Activated naive CD4-positive, alpha-beta T cell treated with anti-CD3 and anti-CD28 coated beads for 36 hours (primary cell): ENCODE measurements at places on chromosomes 6 and 20. TPM values are rescaled to one million over a fixed set of nuclear protein-coding genes. Genes with fewer than 3 reads are reported as not detected.
A peak's percentile ranks its signal among the peaks of the same experiment; 100 is the strongest.

GRCh38 chr6:122696853-122697252 is 82.7 kb upstream of the FABP7 start:
- DNase-seq: no peak

The PRRT1 gene
- 1.1 TPM for total RNA-seq

The NRSN1 gene
- not detected for total RNA-seq

The KIFC1 gene
- 107 TPM for total RNA-seq

The LY86 gene
- total RNA-seq: 1.8 TPM

DNA sequence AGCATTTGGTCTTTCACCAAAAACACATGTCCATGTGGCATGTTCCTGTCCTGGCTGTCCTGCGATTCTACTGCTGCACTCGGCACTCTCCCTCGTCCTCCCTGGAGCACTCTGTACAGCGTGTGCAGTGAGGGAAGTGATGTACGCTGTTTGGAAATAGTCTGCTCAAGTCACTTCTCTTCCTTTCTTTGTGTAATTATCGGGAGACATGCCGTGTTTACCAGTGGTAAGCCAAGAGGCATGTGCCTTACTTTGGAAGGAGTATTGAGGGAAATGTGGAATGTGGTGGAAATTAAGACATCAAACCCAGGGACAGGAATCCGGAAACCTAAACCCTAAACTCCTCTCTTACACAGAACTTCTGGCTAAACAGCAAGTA is 268.5 kb upstream of the FOXQ1 start:
- no peak for DNase-seq

The OR2J3 gene
- total RNA-seq: not detected

The NFKBIE gene
- 9.6 TPM for total RNA-seq

GRCh38 chr6:35086636-35087360 is 54.3 kb downstream of the TCP11 start:
- DNase-seq: no peak

The APMAP gene
- total RNA-seq: 46.9 TPM

GRCh38 chr20:18971574-18971973 is 158.0 kb downstream of the SCP2D1 start:
- no peak for DNase-seq

DNA sequence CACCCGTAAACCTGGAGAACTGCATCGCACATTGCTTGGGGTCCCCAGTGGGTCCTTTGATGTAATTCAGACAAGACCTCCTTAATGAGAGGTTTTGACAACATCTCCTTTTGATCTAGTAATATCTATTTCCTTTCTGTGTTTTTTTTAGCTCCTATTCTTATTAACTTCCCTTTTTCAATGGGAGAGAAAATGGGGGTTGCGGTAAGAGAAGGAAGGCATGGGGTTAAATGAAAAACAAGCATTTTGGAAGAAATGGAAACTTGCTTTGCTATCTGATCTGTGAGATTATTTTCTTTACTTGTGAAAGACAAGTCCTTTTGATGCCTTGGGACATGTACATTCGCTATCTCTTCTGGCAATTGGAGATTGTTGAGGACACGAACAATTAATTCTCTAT is 418.6 kb upstream of the MAN1A1 start:
- DNase-seq: no peak

The ADGRB3 gene
- total RNA-seq: not detected

DNA sequence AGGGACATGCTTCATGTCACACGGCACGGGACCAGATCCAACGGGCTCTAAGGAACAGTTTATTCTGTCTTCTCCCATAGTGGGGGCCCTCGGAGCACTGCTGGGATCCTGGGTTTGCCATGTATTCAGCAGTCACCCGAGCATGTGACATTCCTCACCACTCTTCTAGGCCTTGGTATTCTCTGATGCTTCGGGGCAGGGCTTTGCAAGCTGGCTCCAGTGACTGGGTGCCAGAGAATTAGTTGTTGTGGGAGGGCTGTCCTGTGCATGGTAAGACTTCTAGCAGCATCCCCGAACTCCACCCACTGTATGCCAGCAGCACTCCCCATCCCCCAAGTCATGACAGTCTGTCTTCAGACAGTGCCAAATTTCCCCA is 5.4 kb downstream of the CCN5 start:
- no peak for DNase-seq

GRCh38 chr20:63416631-63417030 is 55.5 kb upstream of the CHRNA4 start:
- no peak for DNase-seq

GRCh38 chr6:158999154-158999665 is 792 bp downstream of the RSPH3 start:
- no peak for DNase-seq

- peak; percentile 11 for DNase-seq
Observed at GRCh38 chr6:146357578-146358430, 185.8 kb upstream of the RAB32 start.

DNA sequence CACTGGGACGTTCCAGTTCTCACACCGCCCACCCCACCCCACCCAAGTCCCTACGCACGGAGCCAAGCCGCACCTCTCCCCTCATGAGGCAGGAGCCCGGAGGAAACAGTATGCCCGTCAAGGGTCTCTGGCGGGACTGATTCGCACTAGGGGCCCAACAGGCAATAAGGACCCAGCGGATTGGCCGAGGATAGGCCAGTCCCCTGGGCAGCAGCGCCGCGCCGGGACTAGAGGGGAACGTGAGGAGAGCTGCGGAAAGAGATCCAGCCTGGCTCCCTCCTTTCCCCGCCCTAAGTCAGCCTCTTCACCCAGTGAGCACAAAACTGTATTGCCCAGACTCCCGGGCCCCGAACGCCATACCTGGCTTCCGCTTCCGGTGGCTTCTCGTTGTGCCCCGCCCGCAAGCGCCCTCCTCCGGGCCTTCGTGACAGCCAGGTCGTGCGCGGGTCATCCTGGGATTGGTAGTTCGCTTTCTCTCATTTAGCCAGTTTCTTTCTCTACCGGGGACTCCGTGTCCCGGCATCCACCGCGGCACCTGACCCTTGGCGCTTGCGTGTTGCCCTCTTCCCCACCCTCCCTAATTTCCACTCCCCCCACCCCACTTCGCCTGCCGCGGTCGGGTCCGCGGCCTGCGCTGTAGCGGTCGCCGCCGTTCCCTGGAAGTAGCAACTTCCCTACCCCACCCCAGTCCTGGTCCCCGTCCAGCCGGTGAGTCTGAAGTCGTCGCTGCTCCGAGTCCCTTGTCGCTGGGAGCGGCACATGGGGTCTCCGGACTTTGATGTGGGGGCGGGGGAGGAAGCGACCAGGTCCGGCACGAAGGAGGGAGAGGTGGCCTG is at the start of gene CSNK2B:
CSNK2B (plus strand) TSS at position 580 of the 836 bp plus-strand sequence. CDS start 752 bp downstream, outside the sequence.
- peak; percentile 99 for DNase-seq

- no peak for DNase-seq
Observed at GRCh38 chr6:19087897-19088296, 700.7 kb downstream of the RNF144B start.

DNA sequence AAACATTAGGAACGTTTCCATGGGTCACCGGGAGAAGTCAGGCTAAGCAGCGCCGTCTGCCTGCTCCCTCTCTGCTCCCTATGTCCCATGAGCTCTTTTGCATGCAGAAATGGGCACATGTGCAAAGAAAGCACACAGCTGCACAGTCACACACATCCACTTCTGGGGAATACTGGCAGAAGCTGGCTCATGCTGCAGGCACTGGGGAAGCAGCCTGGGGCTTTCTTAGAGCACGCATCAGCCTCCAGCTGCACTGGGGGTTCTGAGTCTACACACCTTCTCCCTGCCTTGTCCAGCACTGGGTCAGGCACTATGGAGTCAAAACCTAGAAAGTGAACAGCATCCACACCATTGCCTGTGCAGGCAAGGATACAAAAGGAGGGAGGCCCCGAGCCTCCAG is 76.1 kb upstream of the FOXQ1 start:
- DNase-seq: no peak

The SIRPB1 gene
- total RNA-seq: 1.4 TPM

DNA sequence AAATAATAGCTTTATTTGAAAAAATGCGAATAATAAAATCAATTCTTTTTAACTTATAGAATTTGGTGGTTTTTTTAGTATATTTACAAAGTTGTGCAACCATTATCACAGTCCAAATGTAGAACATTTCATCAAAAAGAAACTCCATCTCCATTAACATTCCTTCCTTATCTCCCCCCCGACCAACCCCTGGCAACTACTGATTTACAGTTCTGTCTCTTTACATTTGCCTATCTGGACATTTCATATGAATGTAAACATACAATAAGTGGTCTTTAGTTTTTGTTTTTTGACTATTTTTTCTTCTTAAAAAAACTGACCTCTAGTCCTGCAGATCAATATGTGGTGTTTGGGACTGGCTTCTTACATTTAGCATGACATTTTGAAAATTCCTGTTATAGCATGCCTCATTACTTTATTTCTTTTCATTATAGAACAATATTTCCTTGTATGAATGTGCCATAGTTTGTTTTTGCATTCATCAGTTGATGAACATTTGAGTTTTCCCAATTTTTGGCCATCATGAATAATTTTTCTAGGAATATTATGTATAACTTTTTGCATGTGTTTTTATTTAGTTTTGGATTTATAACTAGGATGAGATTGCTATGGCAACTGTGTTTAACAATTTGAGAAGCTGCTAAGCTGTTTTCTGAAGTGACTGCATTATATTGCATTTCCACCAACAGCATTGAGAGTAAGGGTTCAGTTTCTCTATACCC is 344.7 kb downstream of the NKAIN2 start:
- DNase-seq: no peak

- DNase-seq: no peak
Observed at GRCh38 chr6:54801669-54802068, 44.9 kb upstream of the FAM83B start.
